ENCODE measurements at places on chromosomes 12 and 14.

DNA sequence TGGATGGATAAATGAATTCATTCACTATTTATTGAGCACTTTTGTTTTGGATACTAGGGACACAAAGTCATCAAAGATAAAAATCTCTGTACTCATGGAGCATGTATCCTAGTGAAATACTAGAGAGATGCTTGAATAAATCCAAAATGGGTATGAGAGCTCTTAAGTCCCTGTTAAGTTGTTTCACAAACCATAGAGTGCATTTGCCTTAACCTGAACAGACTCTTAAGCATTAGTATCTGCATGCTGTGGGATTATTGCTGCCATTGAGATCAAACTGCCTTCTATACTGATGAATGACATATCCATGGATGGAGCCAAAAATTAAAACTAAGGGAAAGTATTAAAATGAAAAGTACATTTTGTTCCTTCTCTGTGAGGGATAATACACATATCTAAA, 206.5 kb upstream of the KRR1 start:
- no peak for DNase-seq

DNA sequence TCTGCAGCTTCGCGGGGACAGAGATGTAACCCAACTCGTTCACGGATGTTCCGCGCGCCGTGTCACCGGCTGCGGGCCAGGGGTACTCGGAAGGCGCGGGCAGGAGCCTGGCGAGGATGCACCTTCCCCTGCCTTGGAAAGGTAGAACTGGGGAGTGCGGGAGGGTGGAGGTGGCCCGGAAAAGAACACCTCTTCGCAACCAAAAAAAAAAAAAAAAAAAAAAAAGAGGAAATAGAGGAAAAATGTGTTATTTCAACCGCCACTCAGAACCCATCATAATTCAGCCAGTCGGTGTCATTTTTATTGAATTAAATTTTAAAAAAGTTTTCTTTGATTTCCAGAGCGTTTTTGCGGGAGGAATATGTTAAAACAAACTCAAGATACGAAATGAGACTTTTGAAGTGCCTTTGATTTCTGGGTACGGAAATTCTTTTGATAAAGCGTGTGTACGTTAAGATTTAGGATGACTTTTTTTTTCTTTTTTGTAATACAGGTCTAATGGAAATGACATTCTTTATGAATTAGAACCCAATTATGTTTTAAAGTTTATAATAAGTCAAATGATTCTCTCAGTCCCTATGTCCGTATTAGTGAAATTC, 8.9 kb downstream of the CDKN1B start:
- DNase-seq = no peak

GRCh38 chr12:92641291-92641690, 61.5 kb upstream of the PLEKHG7 start:
- no peak for DNase-seq

- peak; percentile 78 for DNase-seq
Observed at GRCh38 chr12:107092669-107093416, 506 bp downstream of the CRY1 start.

GRCh38 chr12:109827566-109828550, 5.3 kb downstream of the TRPV4 start:
- no peak for DNase-seq

DNA sequence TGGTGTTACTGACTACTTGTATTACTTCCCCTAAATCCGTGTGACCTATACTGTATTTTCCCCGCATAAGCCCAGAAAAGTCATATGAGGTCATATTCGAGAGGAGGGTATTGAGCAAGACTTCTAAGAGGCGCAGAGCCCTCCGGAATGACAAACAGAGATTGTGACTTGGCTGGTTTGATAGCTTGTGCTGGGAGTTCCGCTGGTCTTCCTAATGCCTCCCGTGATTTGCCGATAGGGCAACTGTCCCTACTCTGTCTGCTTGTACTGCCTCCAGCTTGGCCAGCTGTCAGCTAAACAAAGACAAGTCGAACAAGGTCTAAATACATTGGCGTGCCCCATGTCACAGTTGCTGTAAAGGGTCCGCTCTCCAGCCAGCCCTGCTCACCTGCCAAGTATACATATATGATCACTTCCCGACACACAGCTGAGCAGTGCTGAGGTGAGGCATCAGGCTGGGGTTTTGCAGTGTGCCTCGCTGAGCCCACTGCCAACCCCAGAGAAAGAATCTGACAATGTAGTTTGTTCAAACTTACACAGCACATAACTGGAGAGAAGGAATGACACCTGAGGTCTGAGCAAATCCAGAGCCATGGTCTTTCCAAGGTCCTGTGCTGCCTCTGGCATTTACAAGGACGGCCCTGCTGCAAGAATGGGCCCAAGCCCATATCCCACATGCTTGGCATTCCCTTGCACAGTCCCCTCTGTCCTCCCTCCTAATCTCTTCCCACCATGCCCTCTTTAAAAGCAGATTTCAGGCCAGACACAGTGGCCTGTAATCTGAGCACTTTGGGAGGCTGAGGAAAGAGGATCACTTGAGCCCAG, 23.7 kb downstream of the LGMN start:
- no peak for DNase-seq

GRCh38 chr14:23454445-23454856, 15.1 kb upstream of the NGDN start:
- no peak for DNase-seq

DNA sequence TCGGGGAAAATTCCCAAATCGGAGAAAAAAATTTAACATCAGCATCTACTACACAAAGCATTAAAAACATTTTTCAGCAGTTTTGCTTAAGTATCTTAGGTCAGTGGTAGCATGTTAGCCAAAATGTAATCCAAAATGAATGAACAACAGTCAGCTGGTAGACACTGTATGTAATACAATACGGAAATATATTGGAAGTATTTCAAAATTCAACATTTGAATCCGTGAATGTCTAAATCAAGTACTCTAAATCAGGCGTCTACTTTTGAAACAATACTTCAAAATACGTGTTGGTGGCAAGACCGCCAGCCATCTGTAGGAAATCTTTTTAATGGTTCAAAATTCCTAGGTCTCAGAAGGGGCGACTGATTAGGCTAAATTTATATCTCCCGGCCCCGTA, 1.1 kb downstream of the SCAF11 start:
- no peak for DNase-seq

- DNase-seq = no peak
Observed at GRCh38 chr12:79566452-79567174, 124.2 kb downstream of the PAWR start.

GRCh38 chr12:82625523-82625922, 61.2 kb upstream of the TMTC2 start:
- no peak for DNase-seq

DNA sequence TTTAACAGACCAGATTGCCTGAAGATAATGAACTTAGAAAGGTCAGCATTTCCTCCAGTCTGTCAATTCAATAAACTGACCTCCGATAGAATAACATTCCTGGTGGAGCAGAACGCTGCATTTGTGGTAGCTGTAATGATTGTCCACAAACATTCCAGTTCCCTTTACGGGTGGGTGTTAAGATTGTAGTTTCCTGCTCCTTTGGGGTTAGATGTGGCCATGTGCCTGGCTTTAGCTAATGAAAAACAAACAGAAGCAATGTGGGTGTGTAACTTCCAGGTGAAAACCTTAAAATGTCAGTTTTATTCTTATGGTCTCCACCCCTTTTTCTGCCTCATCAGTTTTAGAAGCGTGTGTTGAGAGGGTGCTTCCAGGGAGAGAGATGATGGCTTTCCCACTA, 217.3 kb upstream of the CRY1 start:
- no peak for DNase-seq
